ENCODE measurements at places on chromosomes 13 and 19. TPM values are rescaled to one million over a fixed set of nuclear protein-coding genes. Genes with fewer than 3 reads are reported as not detected.
A peak's percentile ranks its signal among the peaks of the same experiment; 100 is the strongest.

DNA sequence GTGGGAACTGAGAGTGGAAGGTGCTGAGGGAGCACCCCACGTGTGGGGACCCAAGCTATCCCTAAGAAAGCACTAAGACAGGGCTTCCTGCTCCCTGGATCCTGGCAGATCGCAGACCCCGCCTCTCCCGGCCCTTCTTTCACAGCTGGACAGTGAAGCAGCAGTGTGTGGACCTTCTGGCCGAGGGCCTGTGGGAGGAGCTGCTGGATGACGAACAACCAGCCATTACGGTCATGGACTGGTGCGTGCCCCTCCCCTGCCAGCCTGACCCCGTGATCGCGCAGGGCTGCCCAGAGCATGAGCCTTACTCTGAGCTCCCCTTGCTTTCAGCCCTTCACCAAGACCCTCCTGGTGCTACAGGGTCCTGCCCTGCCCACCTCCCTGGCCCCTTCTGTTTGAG, 2.3 kb downstream of the NCCRP1 start:
- peak; percentile 42 for DNase-seq

GRCh38 chr13:99293178-99293577, 14.0 kb downstream of the GPR183 start:
- DNase-seq: no peak

GRCh38 chr19:30003866-30004265, 61.8 kb downstream of the URI1 start:
- DNase-seq: no peak

Gene SLC46A3
- total RNA-seq: 0.55 TPM

DNA sequence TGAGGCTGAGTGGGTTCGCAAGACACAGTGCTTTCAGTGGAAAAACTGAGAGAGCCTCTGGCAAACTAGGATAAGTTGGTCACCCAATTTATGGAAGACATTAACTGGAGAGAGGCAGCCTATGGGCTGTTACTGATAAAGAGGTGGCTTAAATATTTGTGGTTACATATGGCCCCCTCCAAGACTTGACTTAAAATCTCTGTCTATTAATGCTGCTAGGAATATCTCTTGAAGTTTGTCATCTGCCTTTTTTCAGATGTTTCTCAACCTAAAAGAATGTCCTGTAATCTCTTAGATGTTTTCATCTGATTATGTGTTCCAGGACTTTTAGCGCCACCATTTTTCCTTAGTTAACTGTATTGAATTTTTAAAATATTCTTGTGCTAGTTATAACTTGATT, 54.6 kb downstream of the NAA16 start:
- DNase-seq: no peak

GRCh38 chr19:37790244-37790925, 11.0 kb upstream of the ZNF573 start:
- no peak for DNase-seq

- DNase-seq: peak; percentile 65
Observed at GRCh38 chr13:103883164-103883563, 816.9 kb upstream of the SLC10A2 start.

GRCh38 chr13:51576754-51577153, 7.5 kb upstream of the WDFY2 start:
- DNase-seq: no peak

DNA sequence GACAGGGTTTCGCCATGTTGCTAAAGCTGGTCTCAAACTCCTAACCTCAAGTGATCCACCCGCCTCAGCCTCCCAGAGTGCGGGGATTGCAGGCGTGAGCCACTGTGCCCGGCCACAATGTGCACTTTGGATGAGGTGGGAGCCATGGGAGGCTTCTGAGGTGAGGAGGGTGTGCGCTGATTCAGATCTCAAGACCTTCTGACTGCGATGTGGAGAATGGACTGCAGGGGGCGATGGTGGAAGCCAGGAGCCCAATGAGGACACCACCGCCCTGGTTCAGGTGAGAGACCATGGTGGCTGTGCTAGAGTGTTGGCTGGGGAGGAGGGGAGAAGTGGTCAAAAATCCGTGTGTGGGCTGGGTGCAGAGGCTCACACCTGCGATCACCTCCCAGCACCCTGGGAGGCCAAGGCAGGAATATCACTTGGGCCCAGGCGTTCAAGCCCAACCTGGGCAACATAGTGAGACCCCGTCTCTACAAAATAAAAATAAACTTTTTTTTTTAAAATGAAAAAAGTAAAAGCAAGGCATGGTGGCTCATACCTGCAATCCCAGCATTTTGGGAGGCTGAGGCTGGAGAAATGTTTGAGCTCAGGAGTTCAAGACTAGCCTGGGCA, 5.6 kb downstream of the INAFM1 start:
- DNase-seq: peak; percentile 87

DNA sequence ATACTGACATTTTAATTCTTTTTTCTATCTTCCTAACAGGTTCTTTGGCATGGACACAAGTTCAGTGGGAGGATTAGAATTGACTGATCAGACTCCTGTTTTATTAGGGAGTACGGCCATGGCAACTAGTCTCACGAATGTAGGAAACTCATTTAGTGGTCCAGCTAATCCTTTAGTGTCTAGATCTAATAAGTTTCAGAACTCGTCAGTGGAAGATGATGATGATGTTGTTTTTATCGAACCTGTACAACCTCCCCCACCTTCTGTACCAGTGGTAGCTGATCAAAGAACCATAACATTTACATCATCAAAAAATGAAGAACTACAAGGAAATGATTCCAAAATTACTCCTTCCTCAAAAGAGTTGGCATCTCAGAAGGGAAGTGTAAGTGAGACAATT, 34.5 kb downstream of the ZMYM2 start:
- no peak for DNase-seq

Gene SH2D3A
- total RNA-seq: 26.7 TPM

DNA sequence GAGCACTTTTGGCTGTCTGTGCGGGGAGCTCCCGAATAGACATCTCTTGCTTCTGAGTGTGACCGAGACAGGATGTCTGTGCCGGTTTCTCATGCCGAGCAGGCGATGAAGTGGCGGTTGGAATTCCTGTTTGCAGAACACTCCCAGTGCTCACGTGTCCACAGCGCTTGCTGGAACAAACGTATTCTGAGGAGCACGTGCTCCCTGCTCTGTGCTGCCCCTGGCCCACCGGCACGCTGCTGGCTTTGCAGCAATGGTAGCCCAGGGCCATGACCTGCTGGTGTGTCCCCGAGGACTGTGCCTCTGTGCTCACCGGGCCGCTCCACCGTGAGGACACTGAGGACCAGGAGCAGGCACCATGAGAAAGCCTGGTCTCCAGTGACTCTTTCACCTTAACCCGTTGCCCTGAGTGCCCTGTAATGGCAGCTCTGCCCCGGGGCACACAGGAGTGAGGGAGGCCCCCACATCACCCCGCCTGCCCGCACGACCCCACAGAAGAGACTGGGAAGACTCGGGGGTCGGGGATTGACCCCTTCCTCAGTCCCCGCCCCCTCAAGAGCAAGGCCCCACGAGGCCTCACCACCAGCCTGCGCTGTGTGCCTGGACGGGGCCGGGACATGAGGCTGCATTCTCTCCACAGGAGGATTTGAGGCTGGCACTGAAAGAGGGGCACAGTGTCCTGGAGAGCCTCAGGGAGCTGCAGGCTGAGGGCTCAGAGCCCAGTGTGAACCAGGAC, 40.0 kb upstream of the F7 start:
- no peak for DNase-seq

Gene IGFLR1
- total RNA-seq: 12.7 TPM

DNA sequence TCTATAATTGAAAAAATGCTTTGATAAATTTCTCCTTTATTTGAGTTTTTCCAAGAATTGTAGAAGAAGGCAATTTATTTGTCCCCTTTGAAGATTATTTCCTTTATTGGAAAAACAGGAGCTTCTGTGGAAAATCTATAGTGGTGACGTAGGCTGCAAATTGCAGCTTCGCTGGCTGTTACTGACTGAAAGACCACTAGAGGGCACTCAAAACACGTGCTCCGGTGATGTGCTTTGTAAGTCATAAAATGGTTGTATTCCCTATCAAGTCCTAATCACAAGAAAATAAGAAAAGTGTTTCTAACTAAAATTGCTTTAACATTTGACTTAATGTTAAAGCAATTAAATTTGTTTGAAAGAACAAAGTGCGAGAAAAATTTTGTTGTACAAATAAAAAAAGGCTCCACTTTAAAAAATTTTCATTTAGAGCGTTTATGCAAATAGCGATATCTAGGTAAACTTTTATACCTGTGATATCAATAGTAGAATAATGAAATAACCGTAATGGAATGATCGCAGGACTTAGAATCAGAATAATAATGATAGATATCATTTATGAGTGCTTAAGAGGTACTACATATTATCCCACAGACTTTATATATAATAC, 638.2 kb upstream of the SPRY2 start:
- peak; percentile 53 for DNase-seq

Gene FGF21
- total RNA-seq: 0.44 TPM

GRCh38 chr13:107554460-107554859, 660.9 kb downstream of the LIG4 start:
- DNase-seq: no peak

- DNase-seq: no peak
Observed at GRCh38 chr13:100433475-100433874, 155.1 kb downstream of the GGACT start.

- DNase-seq: no peak
Observed at GRCh38 chr13:111976474-111977178, 90.3 kb upstream of the SOX1 start.

Gene MARK4
- total RNA-seq: 60.8 TPM

DNA sequence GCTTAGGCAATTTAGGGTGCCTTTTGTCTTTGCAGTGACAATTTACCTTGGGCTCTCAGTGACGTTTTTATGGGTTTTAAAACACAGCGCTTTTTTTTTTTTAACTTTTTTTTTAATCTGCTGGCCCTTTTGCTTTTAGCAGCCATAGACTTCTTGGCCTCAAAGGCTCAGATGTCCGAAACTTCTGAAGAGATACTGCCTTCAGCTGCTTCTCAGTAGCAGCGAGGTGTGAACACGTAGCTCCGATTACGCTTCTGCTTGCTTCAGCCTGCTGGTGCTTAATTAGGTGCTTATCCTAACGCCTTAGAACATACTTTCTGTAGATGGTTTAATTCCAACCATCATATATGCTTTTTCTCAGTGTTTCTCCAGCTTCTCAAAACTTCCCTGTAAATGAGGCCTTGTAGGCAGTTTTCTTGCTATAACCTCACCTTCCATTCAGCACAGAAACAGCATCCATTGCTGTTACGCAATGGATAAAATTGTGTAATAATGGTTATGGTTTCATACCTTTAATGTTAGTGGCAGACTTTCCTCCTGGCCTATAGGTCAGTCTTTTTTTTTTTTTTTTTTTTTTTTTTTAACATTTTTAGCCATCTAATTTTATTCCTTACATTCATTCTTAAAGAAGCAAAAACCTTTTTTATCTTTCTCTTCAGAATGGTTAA, 723.9 kb downstream of the GPC5 start:
- DNase-seq: no peak

DNA sequence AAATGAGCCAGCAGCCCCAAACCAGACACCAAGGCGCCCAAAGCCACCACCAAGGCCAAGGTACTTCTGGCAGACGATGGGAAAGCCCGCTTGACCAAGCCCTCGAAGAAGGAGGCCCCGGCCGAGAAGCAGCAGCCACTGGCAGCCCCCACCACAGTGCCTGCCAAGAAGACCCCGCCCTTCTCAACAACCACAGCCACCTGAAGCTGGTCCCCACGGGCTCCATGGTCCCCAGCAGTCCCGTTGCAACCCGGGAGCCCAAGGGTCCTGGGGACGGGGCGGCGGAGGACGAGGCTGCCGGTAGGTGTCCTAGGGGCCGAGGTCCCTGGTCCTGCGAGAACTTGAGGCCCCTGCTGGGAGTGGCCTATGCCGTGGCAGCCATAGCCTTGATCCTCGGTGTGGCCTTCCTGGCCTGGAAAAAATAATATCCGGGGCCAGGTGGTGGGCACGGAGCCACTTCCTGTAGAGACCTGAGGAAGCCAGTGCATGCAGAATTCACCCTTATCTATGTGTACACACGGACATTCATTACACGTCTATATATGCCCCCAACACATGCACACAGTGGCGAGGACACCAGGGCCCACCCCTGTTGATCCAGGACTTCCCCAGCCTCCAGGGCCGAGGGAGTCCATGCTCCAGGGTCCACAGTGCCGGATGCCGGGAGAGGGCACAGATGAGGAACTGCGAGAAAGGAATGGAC, 13.8 kb downstream of the C1QTNF9 start:
- no peak for DNase-seq

Gene ITM2B
- 177 TPM for total RNA-seq

Gene LPAR6
- 3.3 TPM for total RNA-seq

GRCh38 chr19:48757741-48758144, 2.4 kb downstream of the FGF21 start:
- no peak for DNase-seq

- DNase-seq: peak; percentile 90
Observed at GRCh38 chr19:39514840-39515550, at the start of gene SELENOV. Gene SELENOV, plus strand, starts transcription at chr19:39515139. Its CDS starts 74 bp downstream, at chr19:39515213.

DNA sequence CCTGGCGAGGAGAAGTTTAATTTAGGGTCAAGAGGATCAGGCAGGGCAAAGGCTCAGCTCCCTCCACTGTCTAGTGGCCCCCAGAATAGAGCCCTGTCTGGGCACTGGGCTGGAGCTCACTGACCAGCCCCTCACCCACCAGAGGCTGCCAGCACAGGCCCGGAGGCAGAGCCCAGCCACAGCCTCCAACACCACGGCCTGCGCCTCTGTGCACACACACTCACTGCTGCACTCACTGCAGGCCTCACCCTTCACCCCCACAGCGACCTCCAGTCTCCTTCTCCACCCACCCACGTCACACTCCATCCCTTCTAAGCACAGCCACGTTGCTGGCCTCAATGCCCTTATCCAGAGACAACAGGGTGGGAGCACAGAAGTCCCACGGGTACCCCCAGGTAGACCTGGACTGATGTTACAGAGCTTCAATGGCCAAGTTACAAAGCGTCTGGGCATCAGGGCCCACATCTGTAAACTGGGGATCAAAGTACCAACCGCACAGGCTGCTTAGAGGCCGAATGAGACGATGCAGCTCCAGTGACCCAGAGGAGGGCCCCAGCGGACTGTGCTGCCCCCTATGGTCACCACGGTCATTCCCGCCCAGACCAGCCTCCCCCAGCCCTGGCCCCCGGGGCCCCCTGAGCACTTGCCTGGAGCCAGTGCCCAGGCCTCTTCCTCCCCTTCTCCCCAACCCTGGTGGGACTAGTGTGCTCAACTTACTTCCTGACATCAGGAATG, 4.5 kb upstream of the PRKD2 start:
- peak; percentile 64 for DNase-seq

DNA sequence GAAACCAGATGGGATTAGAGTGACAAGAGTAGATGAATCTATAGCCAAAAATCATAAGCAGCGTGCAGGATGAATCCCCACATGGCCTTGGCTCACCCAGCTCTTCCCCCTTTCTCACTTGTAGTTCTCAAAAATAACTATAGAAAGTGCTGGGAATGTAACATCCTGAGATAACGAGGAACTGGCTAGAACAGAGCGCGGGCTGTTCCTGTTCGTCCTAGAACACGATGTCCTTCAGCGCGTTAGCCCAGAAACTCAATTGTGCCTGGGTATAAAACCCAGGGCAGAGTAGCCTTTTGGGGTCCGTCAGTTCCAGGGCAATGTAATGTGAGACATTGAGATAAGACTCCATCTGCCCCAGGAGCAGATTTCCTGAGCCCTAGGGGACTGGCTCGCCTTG, 326.2 kb downstream of the TSHZ3 start:
- no peak for DNase-seq

Gene FXYD7
- total RNA-seq: 16.7 TPM

Data from WTC11 (cell line).